ENCODE measurements at places on chromosomes 12 and 14.

GRCh38 chr14:36939265-36939664 is 233.1 kb downstream of the SLC25A21 start:
- DNase-seq, result no peak

DNA sequence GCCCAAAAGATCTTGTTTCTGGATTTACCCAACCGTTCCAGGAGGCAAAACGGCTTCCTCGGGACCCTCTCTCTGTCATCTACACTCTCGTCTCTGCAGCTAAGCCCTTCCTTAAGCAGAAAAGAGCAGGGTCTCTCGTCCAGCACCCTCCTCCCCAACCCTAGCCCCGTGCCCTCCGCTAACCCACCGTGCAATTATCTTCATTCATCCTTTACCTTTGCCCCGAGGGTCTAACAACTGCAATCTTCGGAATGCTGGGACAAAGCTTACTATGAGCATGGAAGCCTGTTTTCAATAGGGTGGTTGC is 276 bp upstream of the BMAL2 start:
- no peak for DNase-seq

GRCh38 chr14:44847526-44848309 is 114.0 kb downstream of the KLHL28 start:
- no peak for DNase-seq

DNA sequence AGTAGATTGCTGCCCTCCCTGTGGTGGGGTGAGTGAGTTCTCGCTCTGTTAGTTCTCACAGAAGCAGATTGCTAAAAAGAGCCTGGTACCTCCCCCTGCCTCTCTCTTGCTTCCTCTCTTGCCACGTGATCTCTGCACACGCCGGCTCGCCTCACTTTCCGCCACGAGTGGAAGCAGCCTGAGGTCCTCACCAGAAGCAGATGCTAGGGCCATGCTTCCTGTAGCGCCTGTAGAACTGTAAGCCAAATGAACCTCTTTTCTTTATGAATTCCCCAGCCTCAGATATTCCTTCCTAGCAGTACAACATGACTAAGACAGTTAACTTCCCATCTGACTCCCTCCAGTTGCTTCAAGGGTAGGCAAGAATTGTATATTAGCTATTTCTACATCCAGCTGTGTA is 76.2 kb downstream of the ETV6 start:
- no peak for DNase-seq

DNA sequence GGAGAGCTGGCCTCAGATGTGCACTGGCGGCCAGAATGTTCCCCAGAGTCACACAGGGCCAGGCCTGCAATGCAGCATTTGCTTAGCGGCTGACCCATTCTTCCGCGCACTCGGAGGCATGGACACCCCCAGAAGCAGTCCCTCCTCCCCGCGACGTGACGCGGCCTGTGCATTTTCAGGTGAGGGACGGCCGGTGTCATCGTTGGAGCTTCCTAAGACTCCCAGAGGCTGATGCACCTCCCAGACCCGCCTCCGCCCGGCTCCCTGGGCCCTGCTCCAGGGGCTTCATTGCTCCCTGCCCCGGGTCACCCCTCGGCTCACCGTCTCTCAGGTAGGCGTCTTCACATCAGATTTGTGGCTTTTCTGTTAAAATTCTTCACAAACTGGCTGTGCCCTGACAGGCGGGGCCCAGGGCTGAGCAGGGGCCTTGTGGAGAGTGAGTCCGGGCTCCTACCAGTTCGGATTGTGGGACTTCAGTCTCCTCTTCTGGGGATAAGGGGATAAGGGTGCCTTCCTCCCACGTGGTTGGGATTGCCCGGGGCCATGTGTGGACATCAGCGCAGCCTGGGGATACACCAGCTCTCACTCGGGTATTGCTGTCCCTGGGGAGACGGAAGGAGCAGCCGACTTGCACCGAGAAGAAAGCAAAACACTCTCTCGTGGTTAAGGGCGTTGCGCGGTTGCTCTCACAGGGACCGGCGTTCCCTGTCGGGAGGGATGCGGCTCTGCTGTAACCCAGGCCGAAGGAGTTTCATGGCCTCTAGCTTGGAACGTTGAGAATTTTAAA is 249.1 kb downstream of the ADGRD1 start:
- no peak for DNase-seq

- DNase-seq, result no peak
Observed at GRCh38 chr12:110039085-110039807, 9.1 kb downstream of the C12orf76 start.

DNA sequence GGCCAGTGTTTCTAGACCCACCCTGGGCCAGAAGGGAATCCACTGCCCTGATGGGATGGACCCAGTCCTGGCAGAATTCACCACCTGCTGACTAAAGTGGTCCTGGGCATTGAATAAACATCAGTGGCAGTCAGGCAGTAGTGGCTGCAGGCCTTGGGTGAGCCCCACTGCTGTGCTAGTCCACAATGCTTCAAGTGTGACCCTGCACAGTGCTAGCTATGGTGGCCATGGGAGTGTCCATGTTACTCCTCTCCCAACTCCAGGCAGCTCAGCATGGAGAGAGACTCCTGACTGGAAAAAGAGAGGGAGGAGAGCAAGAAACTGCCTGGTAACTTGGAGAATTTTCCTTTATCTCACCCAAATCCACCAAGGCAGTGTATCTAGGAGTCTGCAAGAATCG is 17.5 kb upstream of the CSRP2 start:
- no peak for DNase-seq
